ENCODE measurements at places on chromosomes 5 and 9.
A peak's percentile ranks its signal among the peaks of the same experiment; 100 is the strongest.

- no peaks in the 10 kb centered on the region for H3K36me3 ChIP-seq
- peaks cover 8% of the 10 kb centered on the region for H3K4me1 ChIP-seq
- H3K27ac ChIP-seq = no peak overlapping the region
- H3K4me3 ChIP-seq = no peak overlapping the region
Measured at GRCh38 chr5:3002230-3002629, 250.8 kb upstream of the IRX2 start.

GRCh38 chr5:113052041-113052795 lies 75.6 kb downstream of the DCP2 start:
- no peak overlapping the region for H3K27ac ChIP-seq
- DNase-seq = no peak
- peaks cover 13% of the 10 kb centered on the region for H3K4me1 ChIP-seq
- no peak overlapping the region for H3K4me3 ChIP-seq

GRCh38 chr9:120477534-120478001 lies 102.4 kb downstream of the CDK5RAP2 start:
- no peaks in the 10 kb centered on the region for H3K27me3 ChIP-seq
- peaks cover 3% of the 10 kb centered on the region for H3K4me1 ChIP-seq
- H3K36me3 ChIP-seq = peaks cover 12% of the 10 kb centered on the region
- H3K27ac ChIP-seq = no peak overlapping the region

GRCh38 chr5:91162534-91163381 lies 220.4 kb downstream of the ARRDC3 start:
- peaks cover 20% of the 10 kb centered on the region for H3K4me1 ChIP-seq
- no peaks in the 10 kb centered on the region for H3K27me3 ChIP-seq
- peak overlapping the region; percentile 78 for H3K27ac ChIP-seq
- no peak overlapping the region for H3K4me3 ChIP-seq
- DNase-seq = no peak

GRCh38 chr5:9499498-9499876 lies 46.4 kb downstream of the SEMA5A start:
- peaks cover 6% of the 10 kb centered on the region for H3K4me1 ChIP-seq
- H3K27ac ChIP-seq = no peak overlapping the region
- no peak for DNase-seq
- no peak overlapping the region for H3K4me3 ChIP-seq
- no peaks in the 10 kb centered on the region for H3K36me3 ChIP-seq
- no peaks in the 10 kb centered on the region for H3K27me3 ChIP-seq

DNA sequence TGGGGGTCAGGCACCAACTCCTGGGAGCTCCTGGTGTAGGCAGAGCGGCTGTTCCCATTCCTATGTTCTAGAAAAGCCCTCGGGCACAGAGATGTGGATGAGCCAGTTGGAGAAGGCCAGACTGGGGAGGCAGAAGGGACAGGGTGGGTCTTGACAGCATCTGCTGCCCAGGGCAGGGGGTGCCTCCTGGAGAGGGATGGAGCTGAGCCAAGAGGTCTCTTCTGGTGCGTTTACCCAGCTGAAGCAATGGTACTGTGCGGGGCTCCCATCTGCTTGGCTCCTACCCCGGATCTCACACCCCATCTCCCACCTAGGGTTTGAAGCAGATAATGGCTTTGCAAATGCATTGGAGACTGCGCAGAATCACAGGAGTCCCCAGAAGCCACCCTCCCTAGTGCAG lies 41.3 kb downstream of the SHB start:
- H3K27me3 ChIP-seq = no peaks in the 10 kb centered on the region
- DNase-seq = no peak
- peak overlapping the region; percentile 100 for H3K27ac ChIP-seq
- no peaks in the 10 kb centered on the region for H3K36me3 ChIP-seq

GRCh38 chr5:68231414-68232076 lies 16.0 kb downstream of the PIK3R1 start:
- no peaks in the 10 kb centered on the region for H3K27me3 ChIP-seq
- no peak for DNase-seq
- H3K4me1 ChIP-seq = peaks cover 16% of the 10 kb centered on the region
- H3K27ac ChIP-seq = no peak overlapping the region
- H3K4me3 ChIP-seq = no peak overlapping the region
- H3K36me3 ChIP-seq = peaks cover 11% of the 10 kb centered on the region

DNA sequence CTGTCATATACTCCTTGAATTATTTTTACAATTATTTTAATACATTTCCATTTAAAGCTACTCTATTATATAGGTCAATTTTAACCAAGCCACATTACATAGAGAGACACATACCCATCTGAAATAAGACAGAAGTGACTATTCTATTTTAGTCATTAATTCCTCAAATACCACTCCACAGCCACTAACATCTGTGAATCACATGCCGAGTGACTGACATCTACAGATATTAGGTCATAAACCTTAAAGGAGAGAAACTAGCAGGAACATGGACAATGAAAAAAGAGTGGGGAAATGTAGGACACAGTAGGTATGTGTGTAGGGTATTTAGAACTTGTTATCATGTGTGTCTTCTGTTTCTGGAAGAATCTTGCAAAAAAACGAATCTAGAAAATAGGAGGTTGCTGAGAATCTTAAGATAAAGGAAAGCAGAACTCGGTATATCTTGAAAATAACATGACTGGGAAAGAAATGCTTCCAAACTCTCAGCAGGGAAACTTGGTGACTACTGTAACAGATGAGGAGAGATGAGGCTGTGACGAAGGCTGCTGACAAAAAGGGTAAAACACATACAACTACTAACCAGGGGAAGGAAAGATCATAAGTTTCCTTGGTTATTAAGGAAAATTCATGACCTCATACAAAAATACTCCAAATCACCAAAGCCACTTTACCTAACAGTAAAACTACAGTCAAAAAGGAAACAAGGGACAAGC lies 84.6 kb downstream of the PLPP1 start:
- H3K36me3 ChIP-seq = peaks cover 10% of the 10 kb centered on the region
- no peaks in the 10 kb centered on the region for H3K27me3 ChIP-seq
- no peak overlapping the region for H3K27ac ChIP-seq
- peaks cover 18% of the 10 kb centered on the region for H3K4me1 ChIP-seq

- DNase-seq = no peak
- peaks cover 3% of the 10 kb centered on the region for H3K27me3 ChIP-seq
- H3K4me3 ChIP-seq = no peak overlapping the region
Measured at GRCh38 chr5:145449794-145450193, 385.3 kb downstream of the PRELID2 start.

DNA sequence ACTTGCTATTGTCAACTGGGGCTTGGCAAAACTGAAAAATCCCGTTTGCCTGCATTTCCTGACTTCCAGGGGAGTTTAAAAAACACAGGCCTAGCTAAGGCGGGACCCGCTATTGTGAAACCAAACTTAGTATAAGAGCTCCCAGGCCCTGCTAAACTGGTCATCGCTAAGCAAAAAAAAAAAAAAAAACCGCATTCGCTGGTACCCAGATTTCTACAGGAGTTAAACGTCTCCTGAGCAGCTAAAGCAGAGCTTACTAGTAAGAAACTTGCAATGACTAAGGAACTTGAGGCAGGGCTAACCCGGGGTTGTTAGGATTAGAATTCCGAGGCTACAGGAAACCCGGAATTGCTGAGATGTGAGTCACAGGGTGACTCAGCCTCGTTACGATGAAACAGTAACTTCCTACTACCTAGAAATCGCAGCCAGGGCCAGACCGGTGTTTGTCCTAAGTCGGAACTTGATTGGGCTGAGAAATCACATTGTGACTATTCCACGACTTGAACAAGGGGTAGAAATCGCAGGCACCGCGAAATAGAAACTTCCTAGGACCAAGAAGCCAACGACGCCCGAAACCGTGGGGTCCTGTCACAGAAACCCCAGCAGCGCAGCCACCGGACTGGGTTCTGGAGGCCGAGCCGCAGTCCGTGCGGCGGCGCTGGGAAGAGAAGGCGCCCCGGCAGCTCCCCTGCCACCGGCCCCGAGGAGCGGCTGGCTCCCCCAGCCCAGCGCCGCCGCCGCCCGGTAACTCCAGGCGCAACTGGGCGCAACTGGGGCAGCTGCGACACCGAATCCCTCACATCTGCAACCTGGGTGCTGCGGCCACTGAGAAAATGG lies 89.4 kb downstream of the ANXA2R start:
- no peak overlapping the region for H3K4me3 ChIP-seq
- H3K27ac ChIP-seq = no peak overlapping the region
- H3K36me3 ChIP-seq = no peaks in the 10 kb centered on the region
- H3K27me3 ChIP-seq = no peaks in the 10 kb centered on the region
- no peaks in the 10 kb centered on the region for H3K4me1 ChIP-seq

- no peak overlapping the region for H3K4me3 ChIP-seq
- H3K27ac ChIP-seq = peak overlapping the region; percentile 73
- H3K4me1 ChIP-seq = peaks cover 41% of the 10 kb centered on the region
- no peaks in the 10 kb centered on the region for H3K36me3 ChIP-seq
- DNase-seq = no peak
Measured at GRCh38 chr9:125493881-125494652, 212.9 kb downstream of the MAPKAP1 start.

- no peak for DNase-seq
- peak overlapping the region; percentile 63 for H3K27ac ChIP-seq
- H3K27me3 ChIP-seq = no peaks in the 10 kb centered on the region
- no peak overlapping the region for H3K4me3 ChIP-seq
- H3K4me1 ChIP-seq = peaks cover 55% of the 10 kb centered on the region
Measured at GRCh38 chr5:119365847-119366539, 10.2 kb downstream of the TNFAIP8 start.

GRCh38 chr9:138071731-138072130 lies 194.1 kb downstream of the CACNA1B start:
- peaks cover 4% of the 10 kb centered on the region for H3K27me3 ChIP-seq
- H3K4me1 ChIP-seq = no peaks in the 10 kb centered on the region
- no peak overlapping the region for H3K4me3 ChIP-seq
- no peak overlapping the region for H3K27ac ChIP-seq
- DNase-seq = no peak

GRCh38 chr5:119176785-119177184 lies 105.9 kb downstream of the DMXL1 start:
- DNase-seq = no peak
- H3K36me3 ChIP-seq = peaks cover 20% of the 10 kb centered on the region
- H3K4me3 ChIP-seq = no peak overlapping the region
- no peaks in the 10 kb centered on the region for H3K27me3 ChIP-seq

GRCh38 chr9:134724202-134724911 lies 82.8 kb downstream of the COL5A1 start:
- H3K27ac ChIP-seq = no peak overlapping the region
- peaks cover 4% of the 10 kb centered on the region for H3K4me1 ChIP-seq
- H3K4me3 ChIP-seq = no peak overlapping the region
- H3K27me3 ChIP-seq = no peaks in the 10 kb centered on the region
- H3K36me3 ChIP-seq = peaks cover 9% of the 10 kb centered on the region
- no peak for DNase-seq

- DNase-seq = no peak
- H3K4me1 ChIP-seq = peaks cover 4% of the 10 kb centered on the region
- no peak overlapping the region for H3K27ac ChIP-seq
- H3K4me3 ChIP-seq = peak overlapping the region; percentile 21
Measured at GRCh38 chr5:176630681-176631222, 277 bp downstream of the EIF4E1B start.

- H3K4me3 ChIP-seq = no peak overlapping the region
- peaks cover 48% of the 10 kb centered on the region for H3K36me3 ChIP-seq
- DNase-seq = no peak
- H3K27ac ChIP-seq = no peak overlapping the region
Measured at GRCh38 chr5:143384865-143385657, 18.4 kb downstream of the NR3C1 start.

GRCh38 chr5:141692919-141693725 lies 11.1 kb upstream of the ARAP3 start:
- peak overlapping the region; percentile 67 for H3K4me3 ChIP-seq
- H3K36me3 ChIP-seq = no peaks in the 10 kb centered on the region
- no peak for DNase-seq
- peaks cover 9% of the 10 kb centered on the region for H3K4me1 ChIP-seq

DNA sequence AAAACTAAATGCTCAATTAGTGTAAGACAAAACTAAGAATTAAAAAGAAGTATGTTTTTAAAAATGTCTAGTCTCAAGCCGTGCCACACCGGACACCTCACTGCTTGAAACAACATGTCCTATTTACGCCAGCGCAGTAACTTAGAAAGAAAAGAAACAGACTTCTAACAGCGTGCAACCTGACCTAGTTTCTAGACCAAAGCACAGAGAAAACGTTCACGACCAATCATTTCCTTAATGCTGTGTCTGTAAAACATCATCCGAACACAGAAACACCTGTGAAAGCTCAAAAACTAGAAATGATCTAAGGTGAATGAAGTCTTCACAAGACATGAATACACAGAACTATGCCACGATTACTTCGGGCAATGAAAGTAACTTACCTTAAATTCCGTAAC lies 4.0 kb downstream of the BRD9 start:
- no peak overlapping the region for H3K27ac ChIP-seq
- peaks cover 18% of the 10 kb centered on the region for H3K4me1 ChIP-seq
- H3K36me3 ChIP-seq = peaks cover 41% of the 10 kb centered on the region
- DNase-seq = no peak
- H3K27me3 ChIP-seq = no peaks in the 10 kb centered on the region

Measured in mesothelial cell of epicardium (in vitro differentiated cells).